ENCODE measurements at places on chromosomes 5 and 9. TPM values are rescaled to one million over a fixed set of nuclear protein-coding genes. Genes with fewer than 3 reads are reported as not detected.

GRCh38 chr5:129631961-129632360, 115.9 kb upstream of the MINAR2 start:
- DNase-seq: no peak

The PCDHB12 gene
- not detected for total RNA-seq

The CDK7 gene
- total RNA-seq: 67.0 TPM

GRCh38 chr5:141413540-141414069, 818 bp downstream of the PCDHGA10 start:
- peak; percentile 7 for DNase-seq

The GRAMD2B gene
- 7.2 TPM for total RNA-seq

The PCDHB5 gene
- total RNA-seq: not detected

- DNase-seq: no peak
These were observed 308.4 kb downstream of the MSX2 start for GRCh38 chr5:175032741-175033151.

- peak; percentile 71 for DNase-seq
These were observed 56.7 kb downstream of the PCDH1 start for GRCh38 chr5:141821430-141821925.

The ARL14EPL gene
- 22.9 TPM for total RNA-seq

GRCh38 chr5:112689155-112689909, 48.4 kb upstream of the APC start:
- no peak for DNase-seq

GRCh38 chr9:112601636-112602035, 115.0 kb downstream of the KIAA1958 start:
- no peak for DNase-seq

- DNase-seq: no peak
These were observed 132.6 kb upstream of the IRX4 start for GRCh38 chr5:2015124-2015848.

- DNase-seq: no peak
These were observed 32.7 kb downstream of the PKD2L2 start for GRCh38 chr5:137921931-137922330.

DNA sequence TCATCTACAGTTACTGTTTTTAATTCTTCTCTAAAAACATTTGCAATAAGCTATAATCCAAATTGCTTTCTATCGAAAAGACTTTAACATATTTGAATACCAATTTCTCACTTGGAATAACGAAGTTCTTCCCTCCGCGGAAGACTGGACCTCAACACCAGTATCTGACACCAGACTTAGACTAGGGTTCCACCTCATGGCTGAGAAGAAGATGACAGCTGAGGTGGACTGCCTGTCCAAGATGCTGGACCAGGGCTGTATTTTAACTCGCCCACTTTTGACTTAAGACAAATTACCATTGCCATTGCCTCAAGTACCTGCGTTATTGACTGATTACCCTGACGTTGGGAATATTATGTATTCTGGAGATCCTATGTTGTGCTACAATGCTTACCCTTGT, 34.1 kb downstream of the ZMAT2 start:
- no peak for DNase-seq

The DDX4 gene
- total RNA-seq: not detected

The IL5 gene
- total RNA-seq: not detected

- DNase-seq: no peak
These were observed 925 bp downstream of the LIFR start for GRCh38 chr5:38555354-38556087.

GRCh38 chr5:34547300-34548085, 108.6 kb upstream of the RAI14 start:
- DNase-seq: no peak

The FOXD4L5 gene
- total RNA-seq: 0.61 TPM

GRCh38 chr5:172187118-172188032, 649 bp downstream of the STK10 start:
- DNase-seq: peak; percentile 26

DNA sequence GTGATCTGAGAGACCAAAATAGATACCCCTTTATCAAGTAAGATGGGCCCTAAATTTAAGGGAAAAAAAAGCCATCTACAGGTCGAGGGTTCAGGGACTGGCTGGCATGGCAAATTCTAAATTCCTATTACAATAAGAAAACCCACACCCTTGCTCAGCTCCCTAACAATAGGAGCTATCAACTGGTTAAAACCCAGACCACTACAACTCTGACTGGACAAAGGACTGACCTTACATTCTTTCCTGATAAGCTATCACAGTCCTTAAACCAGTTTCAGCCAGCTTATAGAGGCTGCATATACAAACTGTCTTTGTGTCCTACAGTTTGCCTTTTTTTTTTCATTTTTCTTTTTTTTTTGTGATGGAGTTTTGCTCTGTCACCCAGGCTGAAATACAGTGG, 803.6 kb downstream of the NR2F1-AS1 start:
- DNase-seq: no peak

GRCh38 chr9:78026416-78026815, 5.2 kb downstream of the GNAQ start:
- no peak for DNase-seq

GRCh38 chr5:12959713-12960112, 984.8 kb downstream of the DNAH5 start:
- DNase-seq: no peak

DNA sequence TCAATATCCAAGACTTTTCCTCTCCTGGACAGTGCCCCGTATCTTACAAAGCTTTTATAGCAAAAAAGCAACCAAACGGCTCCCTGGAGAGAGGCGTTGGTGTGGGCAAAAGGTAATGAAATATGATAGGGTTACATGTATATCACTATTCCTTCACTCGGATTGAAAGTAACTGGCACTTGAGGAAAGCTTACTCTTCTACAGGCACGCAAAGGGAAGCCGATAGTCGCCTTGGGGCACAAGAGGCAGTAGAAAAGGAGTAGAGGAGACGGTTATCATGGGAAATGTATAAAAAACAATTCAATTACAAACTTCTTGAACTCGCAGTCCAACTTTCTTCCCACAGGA, 1.1 kb downstream of the DIAPH1 start:
- no peak for DNase-seq

The FOXE1 gene
- total RNA-seq: not detected

GRCh38 chr9:38263532-38263931, 129.0 kb upstream of the ALDH1B1 start:
- peak; percentile 7 for DNase-seq

The ARAP3 gene
- total RNA-seq: 15.1 TPM

The NTNG2 gene
- total RNA-seq: 2.5 TPM

- no peak for DNase-seq
These were observed 115.2 kb downstream of the EFNA5 start for GRCh38 chr5:107555425-107556090.

DNA sequence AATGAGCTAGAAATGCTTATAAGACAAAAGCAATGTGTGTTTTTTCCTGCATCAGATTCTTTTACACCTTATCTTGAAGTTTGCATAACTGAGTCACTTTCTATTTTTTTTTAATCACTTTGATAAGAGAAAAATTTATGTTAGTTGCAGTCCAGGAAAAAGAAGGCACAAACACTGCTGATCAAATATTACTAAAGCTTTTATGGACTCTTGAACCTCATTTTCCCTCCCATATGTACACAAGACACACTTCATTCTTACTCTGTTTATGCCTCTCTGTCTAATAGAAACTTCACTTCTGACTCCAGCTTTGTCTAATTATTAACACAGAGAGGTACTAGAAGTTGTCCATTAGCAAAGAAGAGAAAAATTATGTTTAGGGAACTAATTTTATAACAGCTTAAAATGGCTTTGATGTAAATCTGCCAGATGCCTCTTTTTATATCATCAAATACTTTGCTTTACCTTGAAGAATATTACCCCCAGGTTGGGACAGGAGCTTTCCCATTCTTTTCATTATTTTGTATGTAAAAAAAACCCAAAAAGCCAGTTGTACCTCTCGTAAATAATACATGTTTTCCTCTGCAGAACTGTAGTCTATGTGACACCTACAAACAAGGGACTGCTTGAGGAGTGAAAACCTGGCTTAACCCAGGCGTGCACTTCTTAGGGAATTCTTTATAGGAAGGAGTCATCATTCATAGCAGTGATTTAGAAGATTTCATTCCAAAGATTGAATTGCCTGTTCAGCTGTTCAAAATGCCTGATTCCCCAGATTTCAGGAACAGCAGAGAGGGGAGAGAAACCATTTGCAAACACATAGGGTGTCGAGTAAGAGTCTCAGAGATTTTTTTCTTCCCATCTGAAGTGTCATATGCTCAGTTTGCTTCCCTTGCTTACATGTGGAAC, 72.6 kb downstream of the DAPK1 start:
- no peak for DNase-seq

DNA sequence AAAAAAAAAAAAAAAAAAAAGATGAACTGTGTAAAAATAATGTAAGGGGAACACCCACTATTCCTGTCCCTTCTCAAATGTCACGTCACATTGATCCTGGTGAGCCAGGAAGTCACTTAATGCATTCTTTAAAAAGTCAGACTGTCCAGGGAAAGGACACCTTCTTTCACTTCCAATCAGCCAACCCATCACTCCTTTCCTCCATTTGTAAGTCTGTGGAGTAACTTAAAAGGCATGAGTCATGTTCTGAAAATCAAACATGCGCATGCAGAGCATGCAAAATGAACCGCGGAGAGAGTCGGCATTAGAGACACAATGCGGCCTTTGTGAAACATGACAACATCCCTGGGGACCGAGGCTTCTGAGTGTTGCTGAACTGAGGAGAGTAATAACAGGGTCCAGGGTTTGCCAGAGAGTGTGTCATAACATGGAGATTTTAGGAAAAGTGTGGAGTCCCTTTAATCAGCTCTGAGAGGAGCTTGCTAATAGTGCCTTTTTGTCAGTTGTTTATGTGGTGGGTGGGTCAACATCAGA, 77.6 kb upstream of the SEMA6A start:
- DNase-seq: peak; percentile 79

The PCDHGB3 gene
- 0.10 TPM for total RNA-seq

GRCh38 chr9:123599781-123600180, 243.8 kb downstream of the CRB2 start:
- no peak for DNase-seq

DNA sequence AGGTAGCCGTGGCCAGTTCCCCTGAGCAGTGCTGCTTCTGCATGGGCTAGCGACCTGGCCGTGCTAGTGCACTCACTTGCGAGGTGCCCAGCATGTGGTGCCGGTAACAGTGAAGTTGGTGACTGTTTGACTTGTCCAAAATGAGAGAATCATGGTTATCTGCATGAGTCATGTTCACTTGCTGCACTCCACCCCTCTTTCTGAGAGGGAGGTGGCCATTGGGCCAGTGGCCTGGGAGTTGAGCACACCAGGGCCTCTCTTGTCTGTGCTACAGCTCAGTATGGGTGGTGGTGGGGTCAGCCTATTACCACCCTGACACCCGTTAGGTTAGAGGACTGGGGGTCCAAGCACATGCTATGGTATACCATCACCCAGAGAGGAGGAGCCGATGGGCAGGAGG, 55.4 kb upstream of the GARNL3 start:
- DNase-seq: no peak

DNA sequence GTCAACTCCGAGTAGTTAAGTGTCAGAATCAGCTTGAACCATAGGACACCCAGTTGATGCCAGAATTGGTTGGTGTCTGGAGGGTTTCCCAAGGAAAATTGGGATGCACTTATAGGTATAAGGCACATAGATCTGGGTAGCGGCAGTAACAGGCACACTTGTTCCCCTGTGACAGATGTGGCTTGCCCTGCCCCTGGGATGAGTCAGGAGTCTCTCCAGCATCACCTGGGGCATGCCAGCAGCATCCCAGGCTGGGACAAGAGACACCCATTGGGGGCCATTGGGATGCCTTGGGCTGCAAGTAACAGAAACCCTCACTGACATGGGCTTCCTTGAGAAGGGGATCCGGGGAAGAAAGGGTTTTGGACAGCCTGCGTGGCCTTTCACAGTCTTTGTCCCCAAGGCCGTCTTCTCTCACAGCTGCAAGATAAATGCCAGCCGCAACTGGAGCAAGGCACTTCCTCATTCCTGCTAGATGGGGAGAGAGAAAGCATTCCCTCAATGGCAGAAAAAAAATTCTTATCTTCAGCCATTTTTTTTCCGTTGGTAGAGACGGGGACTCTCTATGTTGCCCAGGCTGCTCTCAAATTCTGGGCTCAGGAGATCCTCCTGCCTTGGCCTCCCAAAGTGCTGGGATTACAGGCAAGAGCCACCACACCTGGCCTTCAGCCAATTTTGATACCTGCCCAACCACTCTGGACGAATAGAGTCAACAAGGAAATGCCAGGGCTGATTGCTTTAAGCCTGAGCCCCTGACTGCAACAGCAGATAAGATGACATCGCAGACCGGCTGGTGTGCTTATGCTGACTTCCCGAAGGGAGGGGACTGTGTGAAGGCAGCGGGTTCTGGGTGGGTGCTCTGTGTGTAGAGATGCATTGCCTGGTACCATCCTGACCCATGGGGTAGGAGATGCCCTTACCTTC, 13.3 kb upstream of the RNF130 start:
- DNase-seq: no peak

The TLR4 gene
- total RNA-seq: 0.10 TPM

The NEUROG1 gene
- total RNA-seq: not detected

GRCh38 chr9:125752070-125752628, 5.0 kb downstream of the PBX3 start:
- no peak for DNase-seq

The MEGF10 gene
- 0.02 TPM for total RNA-seq

DNA sequence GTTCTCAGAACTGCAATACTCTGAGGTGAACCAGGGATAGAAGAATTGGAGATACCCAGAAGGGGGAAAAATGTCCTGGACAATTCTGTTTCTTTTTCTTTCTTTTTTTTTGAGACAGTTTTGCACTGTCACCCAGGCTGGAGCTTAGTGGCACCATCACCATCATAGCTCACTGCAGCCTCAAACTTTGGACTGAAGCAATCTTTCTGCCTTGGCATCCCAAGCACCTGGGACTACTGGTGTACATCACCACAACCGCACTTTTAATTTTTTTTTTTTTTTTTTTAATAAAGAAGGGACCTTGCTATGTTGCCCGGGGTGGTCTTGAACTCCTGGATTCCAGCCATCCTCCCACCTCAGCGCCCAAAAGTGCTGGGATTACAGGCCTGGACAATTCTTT, 1.9 kb downstream of the EMB start:
- no peak for DNase-seq

DNA sequence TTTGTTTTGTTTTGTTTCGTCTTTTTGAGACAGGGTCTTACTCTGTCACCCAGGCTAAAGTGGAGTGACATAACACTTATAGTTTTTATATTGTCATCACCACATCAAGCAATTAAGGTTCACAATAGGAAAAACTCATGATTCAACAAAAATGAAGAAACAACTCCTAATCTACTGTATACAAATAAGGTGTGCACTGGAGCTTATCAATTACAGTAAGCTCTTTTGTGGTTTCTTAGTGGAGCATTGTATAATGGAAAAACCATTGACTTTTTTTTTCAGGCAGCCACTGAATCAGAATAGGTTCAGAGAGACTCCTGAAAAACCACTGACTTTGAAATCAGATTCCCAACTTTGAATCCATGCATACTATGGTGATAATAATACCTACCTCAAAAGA, 10.8 kb upstream of the PLIN2 start:
- no peak for DNase-seq

Measured in HCT116 (cell line).